ENCODE measurements at places on chromosomes 1 and 21.

- no peak for DNase-seq
Measured at GRCh38 chr1:109989506-109990301, 5.1 kb downstream of the AHCYL1 start.

DNA sequence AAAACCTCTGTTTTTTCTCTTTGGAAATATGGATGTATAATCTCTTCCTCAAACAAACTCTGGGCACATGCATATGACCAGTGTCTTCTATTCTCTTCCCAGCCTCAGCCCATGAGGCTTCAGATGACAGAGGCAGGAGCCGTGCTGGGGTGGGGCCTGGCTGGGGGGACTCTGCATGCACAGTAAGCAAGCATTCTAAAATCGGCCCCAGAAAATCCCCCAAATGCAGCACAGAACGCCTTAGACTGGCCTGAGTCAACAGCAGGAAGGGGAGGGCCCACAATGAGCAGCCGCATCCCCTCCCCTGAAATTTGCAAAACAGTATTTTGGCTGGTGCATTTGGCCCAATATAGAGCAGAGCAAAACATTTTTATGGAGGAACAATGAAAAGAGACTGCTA, 47.8 kb downstream of the ITPKB start:
- no peak for DNase-seq

DNA sequence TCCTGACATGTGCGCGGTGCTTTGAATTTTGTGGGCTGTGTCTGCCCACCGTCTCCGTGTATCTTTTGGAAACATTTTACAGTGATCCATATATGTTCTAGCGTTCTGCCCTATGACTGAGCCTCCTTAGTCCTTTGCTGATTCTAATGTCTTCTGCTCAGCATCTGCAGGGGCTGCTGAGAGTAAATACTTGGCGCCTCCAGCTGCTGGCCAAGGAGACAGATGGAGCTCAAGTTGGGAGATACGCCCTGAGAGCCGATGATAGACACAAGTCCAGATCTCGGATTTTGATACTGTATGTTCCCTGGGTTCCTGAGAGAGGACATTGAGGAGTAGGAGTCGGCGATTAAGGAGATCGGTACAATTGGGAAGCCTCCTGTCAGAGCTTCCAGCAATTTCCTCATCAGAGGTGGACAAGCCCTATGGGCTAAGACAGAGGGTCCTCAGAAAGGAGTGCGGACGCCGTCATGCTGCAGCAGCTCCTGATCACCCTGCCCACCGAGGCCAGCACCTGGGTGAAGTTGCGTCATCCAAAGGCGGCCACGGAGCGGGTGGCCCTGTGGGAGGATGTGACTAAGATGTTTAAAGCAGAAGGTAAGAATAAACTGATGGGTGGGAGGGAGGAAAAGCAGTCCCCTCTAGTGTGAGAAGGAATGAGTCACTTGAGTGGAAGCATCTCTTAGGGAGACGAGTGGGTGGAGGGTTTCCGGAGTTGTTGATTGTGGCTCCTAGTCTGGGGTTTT, 390 bp downstream of the ZFP69B start:
- DNase-seq = peak; percentile 45

DNA sequence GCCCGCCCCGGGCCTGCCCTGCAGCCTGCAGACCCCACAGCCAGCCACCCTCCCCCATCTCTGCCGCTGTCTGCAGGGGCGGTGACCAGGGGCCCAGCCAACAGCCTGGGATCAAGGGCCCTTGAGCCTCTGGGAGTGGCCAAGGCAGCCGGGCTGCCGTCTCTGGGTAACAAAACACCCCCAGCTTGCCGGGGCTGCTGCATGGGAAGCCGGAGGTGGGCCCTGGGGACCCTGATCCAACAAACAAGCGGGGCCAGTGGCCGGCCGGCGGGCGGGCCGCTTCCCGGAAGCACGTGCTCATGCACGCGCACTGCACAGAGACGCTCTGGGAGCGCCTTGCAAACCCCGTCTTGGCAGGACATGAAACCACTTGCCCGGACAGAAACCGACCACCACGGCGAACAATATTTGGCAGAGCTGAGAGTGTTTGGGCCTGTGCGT, 13.2 kb downstream of the MEGF6 start:
- no peak for DNase-seq

DNA sequence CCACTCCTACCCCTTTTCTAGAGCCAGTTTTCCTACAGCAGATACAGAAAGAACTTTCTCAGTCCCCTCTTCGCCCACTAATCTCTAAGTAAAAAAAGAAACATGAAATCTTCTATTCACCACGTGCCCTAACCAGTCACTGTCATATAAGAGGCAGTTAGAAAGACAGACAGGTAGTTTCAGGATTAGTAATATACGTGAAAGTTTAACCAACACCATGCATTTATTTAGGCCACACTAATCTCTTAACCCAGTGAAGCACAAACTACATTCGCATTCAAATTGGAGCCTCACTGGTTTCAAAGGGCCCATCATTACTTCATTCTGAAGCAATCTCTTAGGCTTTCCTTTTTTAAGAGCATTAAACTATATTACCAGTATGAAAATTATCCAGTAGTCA, 10.1 kb downstream of the GPATCH2 start:
- DNase-seq = no peak

All from stimulated activated CD8-positive, alpha-beta memory T cell treated with anti-CD3 and anti-CD28 coated beads, Interleukin-15, amount 100 ng/mL, for 24 hours (primary cell).